Omental fat pad (tissue), 4 donors: ENCODE measurements at places on chromosomes 6 and 20.

DNA sequence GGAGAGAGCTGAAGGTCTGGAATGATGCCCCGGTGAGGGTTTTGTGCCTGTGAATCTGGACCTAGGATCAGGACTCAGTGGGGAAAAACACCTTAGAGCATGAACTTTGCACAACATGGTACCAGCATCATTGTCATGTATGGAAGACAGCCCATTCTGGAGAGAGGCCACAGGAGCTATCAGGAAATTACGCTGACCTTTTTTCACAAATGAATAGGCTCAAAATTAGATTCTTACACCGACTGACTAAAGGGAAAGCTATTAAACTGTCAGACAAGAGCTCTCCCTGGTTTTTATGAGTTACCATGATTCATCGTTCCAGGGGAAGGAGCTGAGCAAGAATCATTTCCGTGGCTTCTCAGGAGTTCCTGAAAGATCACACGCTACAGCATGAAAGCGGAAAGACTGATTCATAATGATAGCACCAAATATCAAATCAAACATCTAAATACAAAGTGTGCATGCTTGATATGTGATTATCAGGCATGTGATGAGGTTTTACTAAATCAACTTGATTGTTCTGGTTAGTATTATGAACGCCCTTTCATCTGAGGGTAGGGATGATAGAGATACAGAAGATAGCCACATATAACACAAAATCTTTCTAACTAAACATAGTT lies 224.9 kb upstream of the SMLR1 start:
- no peak for DNase-seq

GRCh38 chr20:20070871-20071726 lies 18.8 kb downstream of the CFAP61 start:
- DNase-seq, result no peak

DNA sequence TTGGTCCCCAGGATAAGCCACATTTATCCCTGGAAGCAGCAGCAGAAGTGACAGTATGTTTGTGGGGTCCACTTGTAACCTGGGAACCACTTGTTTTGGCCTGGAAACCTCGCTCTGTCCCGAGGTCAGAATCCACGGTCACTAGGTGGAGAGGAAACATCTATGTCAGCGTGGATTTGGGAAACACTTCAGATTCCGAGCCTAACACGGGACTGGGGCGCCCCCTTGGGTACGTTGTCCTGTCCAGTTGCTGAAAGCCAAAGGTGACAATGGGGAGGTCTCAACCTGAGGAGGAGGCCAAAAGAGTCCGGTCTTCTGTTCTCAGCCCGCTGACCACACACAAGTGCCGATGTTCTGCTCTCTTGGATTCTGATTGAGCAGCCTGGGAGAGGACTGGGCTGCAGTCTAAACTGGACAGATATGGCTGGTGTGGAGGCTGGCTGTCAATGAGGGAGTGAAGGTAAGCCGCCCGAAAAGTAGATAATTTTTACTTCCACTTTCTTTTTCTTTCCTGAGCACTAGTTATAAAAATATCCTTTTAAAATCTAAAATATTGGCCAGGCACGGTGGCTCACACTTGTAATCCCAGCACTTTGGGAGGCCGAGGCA lies 4.9 kb upstream of the ZFP57 start:
- no peak for DNase-seq

DNA sequence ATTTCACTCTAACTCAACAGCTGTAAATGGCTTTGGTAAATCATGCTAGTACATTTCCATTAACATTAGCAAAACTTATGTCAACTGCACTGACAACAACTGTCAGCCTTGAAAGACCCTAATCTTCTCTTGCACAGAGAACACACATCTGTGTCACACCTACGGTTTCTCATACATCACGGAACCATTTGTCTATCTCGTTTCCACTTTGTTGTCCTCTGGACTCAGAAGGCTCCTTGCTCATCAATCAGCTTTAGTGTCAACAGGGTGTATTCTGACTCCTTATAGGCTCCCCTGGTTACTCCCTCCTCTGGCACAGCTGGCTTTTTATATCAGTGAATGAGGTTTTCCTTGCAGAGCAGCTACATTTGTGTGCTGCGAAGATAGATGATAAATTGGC lies 49.3 kb downstream of the CD83 start:
- no peak for DNase-seq

DNA sequence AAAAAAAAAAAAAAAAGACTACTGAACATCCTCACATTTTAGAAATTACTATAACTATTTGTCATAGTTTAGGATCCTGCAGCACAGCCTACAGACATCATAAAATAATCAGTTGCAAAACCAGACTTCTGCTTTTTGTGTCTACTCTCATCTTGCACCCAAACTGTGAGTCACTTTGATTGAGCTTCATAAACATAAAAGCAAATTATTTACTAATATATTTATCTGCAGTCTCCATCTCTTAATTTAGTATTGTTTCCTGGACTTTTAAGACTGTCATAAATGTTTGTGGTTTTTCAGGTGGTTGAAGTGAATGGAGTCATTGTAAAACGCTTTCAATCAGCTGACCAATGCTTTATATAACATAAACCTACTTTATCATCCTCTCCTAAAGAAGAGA lies 14.8 kb upstream of the CALHM6 start:
- DNase-seq, result no peak
